ENCODE measurements at places on chromosomes 12 and 14.

DNA sequence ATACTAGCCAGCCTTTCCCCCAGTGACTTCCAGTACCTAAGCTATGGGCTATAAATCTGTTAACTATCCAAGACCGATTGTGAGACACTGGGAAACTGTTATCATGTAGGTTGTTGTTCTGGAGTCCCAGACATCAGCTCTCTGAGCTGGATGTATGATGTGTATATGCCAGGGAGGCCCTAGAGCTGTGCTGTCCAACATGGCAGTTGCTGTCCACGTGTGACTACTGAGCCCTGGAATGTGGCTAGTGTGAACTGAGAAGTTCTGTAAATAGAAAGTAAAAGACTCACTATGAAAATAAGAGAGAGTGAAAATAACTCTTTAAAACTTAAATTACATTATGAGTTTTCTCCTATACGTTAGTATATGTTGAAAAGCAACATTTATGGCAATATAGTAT is 755.8 kb upstream of the FBXO33 start:
- DNase-seq: no peak

- no peak for DNase-seq
Measured at GRCh38 chr12:118098911-118099671, 4.7 kb downstream of the VSIG10 start.

- peak; percentile 11 for DNase-seq
Measured at GRCh38 chr12:18589316-18589715, 148.5 kb downstream of the PLCZ1 start.

GRCh38 chr12:750366-751191 is 1.8 kb upstream of the WNK1 start:
- no peak for DNase-seq

GRCh38 chr14:92990456-92991430 is 67.8 kb downstream of the CHGA start:
- DNase-seq: no peak

DNA sequence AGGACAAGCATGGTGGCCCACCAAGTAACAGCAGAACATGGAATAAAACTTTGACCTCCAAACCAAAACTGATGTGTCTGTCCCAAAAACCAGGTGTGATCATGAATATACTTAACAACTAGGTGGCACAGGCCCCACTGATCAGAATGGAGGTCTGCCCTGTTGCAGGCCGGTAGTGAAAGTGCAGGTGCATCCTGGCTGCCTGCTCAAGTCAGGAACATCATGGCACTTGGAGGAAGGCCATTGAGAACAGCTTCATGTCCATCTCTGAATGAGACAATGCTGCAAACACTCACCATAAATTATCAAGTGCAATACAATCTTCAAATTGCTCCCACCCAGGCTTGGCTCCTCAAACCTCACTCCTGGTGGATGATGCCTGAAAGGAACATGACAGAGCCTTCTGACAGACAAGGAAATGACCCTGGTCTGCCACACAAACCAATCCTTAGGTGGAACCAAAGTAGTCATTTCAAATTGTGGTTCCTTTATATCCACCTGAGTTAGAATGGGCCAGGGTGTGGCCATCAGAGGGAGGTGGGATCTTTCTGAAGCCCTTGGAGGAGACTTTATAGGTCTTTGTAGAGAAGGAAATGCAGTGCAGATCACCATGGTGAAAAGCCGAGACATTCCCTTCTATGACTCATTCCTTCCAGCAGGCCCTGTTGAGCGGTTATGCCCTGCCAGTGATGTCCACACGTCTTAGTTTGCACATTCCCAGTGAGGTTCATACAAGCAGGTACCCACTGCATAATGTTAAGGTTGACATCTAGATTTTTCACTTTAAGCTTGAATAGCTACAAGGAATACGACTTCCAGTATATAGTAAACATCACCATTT is 36.0 kb downstream of the EGLN3 start:
- DNase-seq: peak; percentile 42
